ENCODE measurements at places on chromosomes 4 and X.

DNA sequence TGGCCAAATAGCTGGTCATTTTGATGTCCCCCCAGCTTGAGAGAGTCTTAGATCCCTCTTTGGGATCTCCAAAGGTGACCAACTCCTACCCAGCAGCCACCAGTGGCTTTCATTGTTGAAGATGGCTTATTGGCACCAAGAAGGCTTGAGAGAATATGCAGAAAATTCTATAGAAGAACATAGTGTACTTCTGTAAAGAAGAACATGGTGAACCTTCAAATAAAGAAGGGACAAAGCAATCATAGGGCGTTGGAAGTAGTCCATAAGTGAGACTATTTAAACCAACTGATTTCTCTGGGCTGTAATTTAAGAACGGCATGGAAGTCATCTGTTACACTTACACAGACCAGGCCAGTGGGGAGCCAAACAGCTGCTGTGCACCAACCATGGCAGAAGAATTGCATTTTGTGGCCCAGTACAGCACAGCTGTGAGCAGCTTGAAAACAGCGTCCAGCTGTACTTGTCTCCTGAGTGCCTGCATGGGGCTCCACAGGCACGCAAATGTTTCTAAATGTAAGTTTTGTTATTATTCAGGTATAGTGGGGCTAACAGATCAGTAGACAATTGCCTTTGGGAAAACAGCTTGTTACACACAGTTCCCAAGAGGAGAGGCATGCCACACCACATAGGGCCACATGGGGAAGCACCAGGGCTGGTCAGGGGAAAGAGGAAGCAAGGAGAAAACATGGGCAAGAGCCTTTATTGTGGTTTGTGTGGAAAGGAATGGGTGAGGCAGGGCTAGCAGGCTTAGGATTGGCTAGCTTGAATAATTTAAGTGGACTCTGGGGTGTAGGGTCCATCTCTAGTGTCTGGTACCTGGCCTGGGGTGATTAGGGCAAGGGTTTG, 125.0 kb downstream of the ARHGAP6 start:
- no peak overlapping the region for H3K4me3 ChIP-seq
- no peaks in the 10 kb centered on the region for H3K27me3 ChIP-seq
- no peak for DNase-seq
- no peak overlapping the region for H3K27ac ChIP-seq
- no peaks in the 10 kb centered on the region for H3K36me3 ChIP-seq

- H3K27ac ChIP-seq = peak overlapping the region; percentile 67
- no peak for DNase-seq
- H3K36me3 ChIP-seq = peaks cover 6% of the 10 kb centered on the region
- H3K4me1 ChIP-seq = peaks cover 47% of the 10 kb centered on the region
- H3K27me3 ChIP-seq = no peaks in the 10 kb centered on the region
- H3K4me3 ChIP-seq = no peak overlapping the region
Measured at GRCh38 chr4:113756005-113756410, 5.5 kb downstream of the CAMK2D start.

- no peak overlapping the region for H3K4me3 ChIP-seq
- H3K27ac ChIP-seq = no peak overlapping the region
- H3K36me3 ChIP-seq = peaks cover 2% of the 10 kb centered on the region
- peaks cover 3% of the 10 kb centered on the region for H3K27me3 ChIP-seq
- DNase-seq = no peak
- no peaks in the 10 kb centered on the region for H3K4me1 ChIP-seq
Measured at GRCh38 chrX:22674932-22675331, 324.8 kb upstream of the DDX53 start.

DNA sequence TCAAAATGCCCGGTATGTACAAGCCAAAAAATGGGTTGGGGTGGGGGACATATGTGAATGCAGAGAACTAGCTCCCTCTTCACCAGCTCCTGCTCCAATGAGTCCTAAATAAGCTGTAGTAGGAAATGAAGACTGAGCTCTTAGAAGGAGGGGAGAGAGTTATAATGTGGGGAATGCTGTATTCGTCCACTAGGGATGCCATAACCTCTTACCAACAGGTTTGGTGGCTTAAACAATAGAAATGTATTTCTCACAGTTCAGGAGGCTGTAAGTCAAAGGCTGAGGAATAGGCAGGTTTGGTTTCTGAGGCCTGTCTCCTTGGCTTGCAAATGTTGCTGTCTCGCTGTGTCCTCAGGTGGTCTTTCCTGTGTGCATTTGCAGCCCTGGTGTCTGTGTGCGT, 4.4 kb upstream of the INPP4B start:
- no peak for DNase-seq
- H3K4me3 ChIP-seq = no peak overlapping the region
- no peak overlapping the region for H3K27ac ChIP-seq
- peaks cover 4% of the 10 kb centered on the region for H3K4me1 ChIP-seq
- peaks cover 6% of the 10 kb centered on the region for H3K27me3 ChIP-seq

DNA sequence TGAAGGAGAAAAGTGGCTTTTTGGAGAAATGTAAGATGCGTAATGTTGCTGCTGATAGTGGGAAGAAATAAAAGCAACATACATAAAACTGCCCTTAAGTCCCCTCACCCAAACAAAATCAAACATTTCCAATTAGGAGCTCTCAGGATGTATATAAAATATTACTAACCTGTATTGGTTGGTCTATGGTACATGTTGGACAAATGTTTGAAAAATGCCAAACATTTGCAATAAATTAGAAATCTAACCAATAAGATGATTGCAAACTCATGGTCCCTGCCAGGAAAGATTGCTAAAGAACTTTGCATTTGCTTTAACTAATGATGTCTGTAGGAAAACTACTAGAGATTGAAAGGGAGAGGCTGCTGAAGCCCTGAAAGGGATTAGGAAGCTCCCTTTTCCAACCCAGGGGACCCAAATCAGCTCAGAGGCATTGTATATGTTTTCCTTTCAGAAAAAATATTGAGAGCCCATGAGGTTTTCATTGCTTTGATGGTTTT, 1.8 kb downstream of the SFRP2 start:
- no peak overlapping the region for H3K27ac ChIP-seq
- no peak for DNase-seq
- peak overlapping the region; percentile 81 for H3K4me3 ChIP-seq
- peaks cover 34% of the 10 kb centered on the region for H3K27me3 ChIP-seq

GRCh38 chr4:42610941-42611340, 46.0 kb downstream of the ATP8A1 start:
- peaks cover 2% of the 10 kb centered on the region for H3K27me3 ChIP-seq
- H3K36me3 ChIP-seq = no peaks in the 10 kb centered on the region
- DNase-seq = no peak
- H3K27ac ChIP-seq = no peak overlapping the region
- H3K4me1 ChIP-seq = no peaks in the 10 kb centered on the region
- no peak overlapping the region for H3K4me3 ChIP-seq

DNA sequence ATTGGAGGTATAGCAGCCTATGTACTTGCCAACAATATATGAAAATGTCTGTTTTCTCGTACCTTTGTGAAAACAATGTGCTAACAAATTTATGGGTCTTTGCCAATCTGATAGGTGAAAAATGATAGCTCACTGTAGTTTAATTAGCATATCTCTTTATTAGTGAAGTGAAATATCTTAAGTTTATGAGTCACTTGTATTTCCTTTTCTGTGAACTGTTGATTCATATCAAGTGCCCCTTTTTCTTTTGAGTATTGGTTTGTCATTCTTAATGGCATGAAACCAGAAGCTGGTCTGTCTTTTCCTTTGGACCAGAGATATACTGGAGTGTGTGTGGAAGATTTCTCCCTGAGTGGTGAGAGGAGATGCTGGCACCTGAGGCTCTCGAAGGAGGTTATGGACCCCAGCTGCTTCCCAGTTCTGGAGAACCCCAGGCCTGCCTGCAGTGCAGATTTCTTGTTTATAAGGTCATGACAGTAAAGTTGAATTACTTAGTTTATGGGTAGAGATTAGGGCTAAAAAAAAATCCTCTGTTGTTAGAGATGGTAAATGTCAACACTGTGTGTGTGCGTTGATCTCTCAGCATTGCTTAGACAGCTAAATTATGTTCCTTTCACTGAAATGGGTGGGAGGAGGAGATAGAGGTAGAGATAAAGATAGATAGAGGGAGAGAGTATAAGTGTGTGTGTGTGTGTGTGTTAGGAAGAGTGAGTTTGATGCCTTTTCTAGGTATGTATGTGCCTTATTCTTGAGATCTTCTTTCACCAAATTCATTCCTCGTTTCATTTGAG, 89.9 kb downstream of the REPS2 start:
- H3K4me1 ChIP-seq = peaks cover 28% of the 10 kb centered on the region
- no peak for DNase-seq
- H3K36me3 ChIP-seq = peaks cover 2% of the 10 kb centered on the region
- peaks cover 5% of the 10 kb centered on the region for H3K27me3 ChIP-seq
- H3K27ac ChIP-seq = no peak overlapping the region

DNA sequence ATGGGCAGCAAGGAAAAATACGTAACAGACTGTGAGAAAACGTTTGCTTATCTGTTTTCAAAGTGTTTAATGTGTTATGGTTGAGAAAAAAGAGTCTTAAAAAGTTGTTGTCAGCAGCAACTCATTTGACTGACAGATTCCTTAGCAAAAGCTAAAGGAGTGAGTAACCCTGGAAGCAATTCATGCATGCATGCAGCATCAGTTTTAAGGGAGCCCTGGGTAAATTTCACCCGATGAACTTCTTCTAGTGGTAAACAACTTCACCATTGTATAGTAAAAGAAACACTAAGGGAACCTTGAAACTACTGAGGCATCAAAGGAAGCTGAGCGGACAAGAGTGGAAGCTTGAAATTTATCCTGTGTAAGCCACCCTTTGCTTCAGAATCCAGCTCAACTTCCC, 583.2 kb upstream of the INTU start:
- peaks cover 49% of the 10 kb centered on the region for H3K4me1 ChIP-seq
- H3K27ac ChIP-seq = peak overlapping the region; percentile 23
- H3K4me3 ChIP-seq = no peak overlapping the region
- DNase-seq = no peak
- no peaks in the 10 kb centered on the region for H3K27me3 ChIP-seq
- H3K36me3 ChIP-seq = no peaks in the 10 kb centered on the region

GRCh38 chrX:80511969-80512760, 91.9 kb downstream of the TENT5D start:
- no peaks in the 10 kb centered on the region for H3K27me3 ChIP-seq
- H3K4me3 ChIP-seq = no peak overlapping the region
- no peak for DNase-seq

GRCh38 chrX:12013211-12013618, 125.1 kb upstream of the FRMPD4 start:
- no peaks in the 10 kb centered on the region for H3K27me3 ChIP-seq
- H3K4me1 ChIP-seq = no peaks in the 10 kb centered on the region
- DNase-seq = no peak
- H3K4me3 ChIP-seq = no peak overlapping the region
- no peaks in the 10 kb centered on the region for H3K36me3 ChIP-seq

- no peak overlapping the region for H3K4me3 ChIP-seq
- no peak overlapping the region for H3K27ac ChIP-seq
- DNase-seq = no peak
- H3K4me1 ChIP-seq = peaks cover 7% of the 10 kb centered on the region
- H3K36me3 ChIP-seq = no peaks in the 10 kb centered on the region
Measured at GRCh38 chr4:88138561-88138960, 19.9 kb downstream of the ABCG2 start.

- DNase-seq = no peak
- peaks cover 35% of the 10 kb centered on the region for H3K4me1 ChIP-seq
- no peaks in the 10 kb centered on the region for H3K27me3 ChIP-seq
- no peak overlapping the region for H3K27ac ChIP-seq
- H3K36me3 ChIP-seq = peaks cover 18% of the 10 kb centered on the region
- H3K4me3 ChIP-seq = no peak overlapping the region
Measured at GRCh38 chr4:148052448-148052847, 320.6 kb downstream of the ARHGAP10 start.

GRCh38 chr4:174422893-174423256, 99.4 kb downstream of the HPGD start:
- no peak overlapping the region for H3K4me3 ChIP-seq
- no peak for DNase-seq
- H3K4me1 ChIP-seq = peaks cover 19% of the 10 kb centered on the region
- H3K27ac ChIP-seq = no peak overlapping the region
- no peaks in the 10 kb centered on the region for H3K36me3 ChIP-seq

- H3K4me3 ChIP-seq = no peak overlapping the region
- no peak overlapping the region for H3K27ac ChIP-seq
- no peaks in the 10 kb centered on the region for H3K27me3 ChIP-seq
- no peaks in the 10 kb centered on the region for H3K4me1 ChIP-seq
- no peak for DNase-seq
Measured at GRCh38 chrX:8520791-8521190, 56.2 kb downstream of the VCX3B start.

- DNase-seq = no peak
- no peaks in the 10 kb centered on the region for H3K27me3 ChIP-seq
- no peaks in the 10 kb centered on the region for H3K36me3 ChIP-seq
- no peak overlapping the region for H3K4me3 ChIP-seq
- no peak overlapping the region for H3K27ac ChIP-seq
Measured at GRCh38 chr4:88106205-88106604, 52.2 kb downstream of the ABCG2 start.

DNA sequence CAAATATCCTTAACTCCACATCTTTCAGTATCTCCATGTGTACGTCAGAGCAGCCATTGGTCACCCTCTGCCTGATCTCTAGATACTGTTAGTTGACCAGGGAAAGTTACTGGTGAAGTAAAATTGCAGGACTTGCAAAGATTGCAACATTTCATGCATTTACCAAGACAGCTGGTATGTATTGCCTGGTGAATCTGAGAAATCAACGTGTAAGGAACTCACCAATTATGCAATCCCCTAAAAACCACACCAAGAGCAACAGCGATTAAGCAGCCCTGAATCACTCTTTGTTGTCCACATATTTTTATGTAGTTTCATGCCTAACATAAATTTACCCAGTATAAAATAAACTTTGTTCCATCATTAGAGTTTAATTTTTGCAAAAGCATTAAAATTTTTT, 271.2 kb downstream of the NLGN4X start:
- no peak for DNase-seq
- H3K4me1 ChIP-seq = no peaks in the 10 kb centered on the region
- no peak overlapping the region for H3K4me3 ChIP-seq
- H3K36me3 ChIP-seq = no peaks in the 10 kb centered on the region

DNA sequence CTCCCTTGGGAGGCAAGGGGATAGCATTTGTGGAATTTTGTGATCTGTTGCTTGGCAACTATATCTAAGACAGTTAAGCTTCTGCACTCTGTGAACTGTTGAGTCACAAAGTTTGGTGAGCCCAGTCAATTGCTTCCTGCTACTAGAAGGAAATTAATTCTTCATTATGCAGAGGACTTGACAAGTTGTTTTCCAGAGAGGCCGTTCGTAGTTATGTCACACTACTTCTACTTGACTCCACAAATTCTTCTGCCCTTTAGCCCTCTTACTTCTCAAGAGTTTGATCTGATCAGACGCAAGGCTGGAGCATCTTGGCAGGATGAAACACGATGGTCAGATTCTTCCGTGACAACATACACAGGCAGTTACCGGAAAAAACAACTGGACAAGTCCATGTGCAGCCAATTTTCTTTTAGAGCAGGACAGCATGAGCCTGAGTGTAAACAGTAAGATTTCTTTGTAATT, at the start of gene C4orf51:
TSS of gene C4orf51 (plus strand) at position 156 of the 465 bp plus-strand sequence. CDS start at position 214, 58 bp downstream.
- peak within 1 kb of the TSS; percentile 76 for H3K27ac ChIP-seq
- H3K36me3 ChIP-seq = peaks cover 4% of the 10 kb centered on the region
- no peaks in the 10 kb centered on the region for H3K27me3 ChIP-seq
- no peak for DNase-seq
- H3K4me1 ChIP-seq = peaks cover 15% of the 10 kb centered on the region

All from chondrocyte (in vitro differentiated cells).